Fibroblast of skin of right quadriceps (primary cell): ENCODE measurements at places on chromosomes 5 and 9.

DNA sequence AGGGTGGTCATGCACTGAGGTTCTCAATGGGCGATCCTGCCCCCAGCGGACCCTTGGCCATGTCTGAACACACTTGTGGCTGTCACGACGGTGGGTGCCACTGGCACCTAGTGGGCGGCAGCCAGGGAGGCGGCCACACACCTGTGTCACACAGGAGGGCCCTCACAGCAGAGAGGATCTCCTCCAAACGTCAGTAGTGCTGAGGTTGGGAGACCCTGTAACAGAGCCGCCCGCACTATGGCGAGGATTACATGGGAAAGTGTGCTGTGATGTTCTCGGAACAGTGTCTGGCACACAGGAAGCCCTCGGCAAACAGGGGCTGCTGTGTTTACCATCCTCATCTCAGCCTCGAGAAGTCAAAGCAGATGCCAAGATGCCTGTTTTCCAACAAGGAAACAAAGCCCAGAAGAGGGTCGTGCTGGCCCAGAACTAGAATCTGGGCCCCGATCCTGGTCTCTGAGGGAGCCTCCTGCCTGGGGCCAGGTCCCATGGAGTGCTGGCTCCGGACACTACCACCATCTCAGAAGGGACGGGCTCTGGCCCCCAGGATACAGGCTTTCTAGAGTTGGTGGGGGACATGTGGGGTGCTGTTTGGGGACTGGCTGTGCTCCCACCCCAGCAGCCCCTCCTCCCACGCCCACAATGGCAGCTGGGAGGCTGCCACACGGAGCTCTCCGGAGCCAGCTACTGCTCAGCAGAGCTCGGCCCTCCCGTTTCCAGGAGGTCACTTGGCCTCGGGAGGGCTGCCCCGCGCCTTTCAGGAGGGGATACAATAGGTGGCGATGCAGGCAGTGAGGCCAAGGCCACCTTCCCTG, 48.2 kb downstream of the DBH start:
- no peak for DNase-seq

DNA sequence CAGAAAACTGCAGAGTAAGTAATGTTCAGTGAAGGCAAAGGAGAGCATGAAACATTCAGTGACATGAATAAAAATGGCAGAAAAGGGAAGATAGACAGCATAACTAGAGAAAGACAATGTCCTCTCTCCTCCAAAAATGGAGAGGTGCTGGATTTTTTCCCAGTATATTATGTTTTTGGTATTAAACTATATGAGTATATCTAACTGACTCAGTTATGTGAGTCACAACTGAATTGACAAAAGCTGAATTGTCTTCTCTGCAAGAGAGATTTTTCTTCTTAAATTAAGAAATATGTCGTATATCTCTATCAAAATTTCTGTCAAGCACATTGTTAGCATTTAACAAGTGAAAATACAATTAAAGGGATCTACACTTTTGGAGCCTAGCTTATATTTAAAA, 375.1 kb downstream of the CHSY3 start:
- peak; percentile 26 for DNase-seq

DNA sequence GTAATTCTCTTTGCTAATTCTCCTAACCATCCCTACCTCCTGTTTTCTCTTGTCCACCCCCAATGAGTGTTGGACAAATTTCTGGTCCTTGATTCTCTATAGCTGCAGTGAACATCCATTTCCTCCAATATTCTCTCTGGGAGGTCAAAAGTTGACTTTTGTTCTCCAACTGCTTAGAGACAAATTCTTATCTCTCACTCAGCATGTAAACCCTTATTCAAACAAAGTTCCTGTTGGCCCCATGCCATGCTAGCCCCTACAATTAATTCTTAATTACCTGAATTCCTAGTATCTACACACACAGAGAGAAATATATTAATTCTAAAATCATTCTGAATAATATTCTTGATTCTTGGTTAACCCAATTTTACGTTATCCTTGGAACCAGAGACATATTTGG, 472.9 kb upstream of the ACTBL2 start:
- no peak for DNase-seq

GRCh38 chr9:128107468-128108268, 19.9 kb downstream of the PTGES2 start:
- DNase-seq: no peak

GRCh38 chr5:95863383-95863757, 40.8 kb upstream of the GLRX start:
- DNase-seq: peak; percentile 71
